WTC11 (cell line): ENCODE measurements at places on chromosomes 4 and X.

DNA sequence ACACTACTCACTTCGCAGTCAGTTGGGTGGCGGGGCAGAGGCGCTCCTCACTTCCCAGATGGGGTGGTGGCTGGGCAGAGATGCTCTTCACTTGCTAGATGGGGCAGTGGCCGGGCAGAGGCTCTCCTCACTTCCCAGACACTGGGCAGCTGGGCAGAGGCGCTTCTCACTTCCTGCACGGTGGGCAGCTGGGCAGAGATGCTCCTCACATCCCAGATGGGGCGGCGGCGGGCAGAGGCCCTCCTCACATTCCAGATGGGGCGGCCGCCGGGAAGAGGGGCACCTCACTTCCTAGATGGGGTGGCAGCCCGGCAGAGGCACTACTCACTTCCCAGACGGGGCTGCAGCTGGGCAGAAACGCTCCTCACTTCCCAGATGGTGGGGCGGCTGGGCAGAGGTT is 199.8 kb downstream of the RTL9 start:
- H3K27me3 ChIP-seq, result peaks cover 8% of the 10 kb centered on the region
- H3K36me3 ChIP-seq, result peaks cover 14% of the 10 kb centered on the region
- H3K4me3 ChIP-seq, result no peak overlapping the region
- H3K4me1 ChIP-seq, result no peaks in the 10 kb centered on the region
- no peak overlapping the region for H3K27ac ChIP-seq

GRCh38 chr4:121071640-121072223 is 603 bp downstream of the NDNF start:
- H3K4me3 ChIP-seq, result peak overlapping the region; percentile 72
- H3K27me3 ChIP-seq, result peaks cover 53% of the 10 kb centered on the region
- peaks cover 29% of the 10 kb centered on the region for H3K4me1 ChIP-seq
- no peaks in the 10 kb centered on the region for H3K36me3 ChIP-seq

- no peak overlapping the region for H3K4me3 ChIP-seq
- DNase-seq, result no peak
- H3K4me1 ChIP-seq, result 0 out of 2 replicates have a peak, but pooled peaks cover 2% of the 10 kb centered on the region
- H3K27me3 ChIP-seq, result no peaks in the 10 kb centered on the region
- no peaks in the 10 kb centered on the region for H3K36me3 ChIP-seq
- no peak overlapping the region for H3K27ac ChIP-seq
These were observed 424.9 kb downstream of the CENPC start for GRCh38 chr4:67120369-67120768.

GRCh38 chr4:104344342-104344980 is 150.2 kb downstream of the CXXC4 start:
- no peak for DNase-seq
- H3K27me3 ChIP-seq, result no peaks in the 10 kb centered on the region
- no peak overlapping the region for H3K27ac ChIP-seq
- H3K36me3 ChIP-seq, result peaks cover 2% of the 10 kb centered on the region; the same call in 1 of the 2 replicates
- peaks cover 4% of the 10 kb centered on the region for H3K4me1 ChIP-seq

DNA sequence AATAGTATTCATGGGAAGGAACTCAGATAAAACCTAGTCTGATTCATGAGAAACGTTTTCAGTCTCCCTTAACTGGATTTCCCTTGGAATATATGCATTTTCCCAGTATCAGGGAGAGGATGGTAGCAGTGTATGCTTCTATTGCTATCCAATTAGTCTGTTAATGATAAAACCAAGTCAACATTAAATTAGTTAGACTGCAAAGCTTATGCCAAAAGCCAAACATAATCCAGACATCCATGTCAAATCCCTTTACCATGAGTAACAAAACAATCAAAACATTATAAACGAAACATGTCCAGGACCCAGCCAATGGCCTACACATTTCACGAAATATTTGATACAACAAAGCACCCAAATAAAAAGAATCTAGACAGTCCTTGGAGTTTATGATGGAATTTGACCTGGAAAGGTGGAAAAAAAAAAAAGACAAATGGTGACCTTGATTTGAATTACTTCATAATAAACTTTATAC is 34.5 kb upstream of the VEGFD start:
- peaks cover 13% of the 10 kb centered on the region for H3K36me3 ChIP-seq
- H3K4me3 ChIP-seq, result no peak overlapping the region
- no peaks in the 10 kb centered on the region for H3K27me3 ChIP-seq
- no peak for DNase-seq
- no peak overlapping the region for H3K27ac ChIP-seq
- H3K4me1 ChIP-seq, result no peaks in the 10 kb centered on the region

GRCh38 chr4:150464523-150464922 is 117.4 kb upstream of the MAB21L2 start:
- no peaks in the 10 kb centered on the region for H3K4me1 ChIP-seq
- DNase-seq, result no peak
- H3K4me3 ChIP-seq, result no peak overlapping the region
- no peak overlapping the region for H3K27ac ChIP-seq

GRCh38 chrX:112800971-112801775 is 39.5 kb downstream of the AMOT start:
- DNase-seq, result no peak
- H3K4me1 ChIP-seq, result peaks cover 7% of the 10 kb centered on the region

GRCh38 chr4:155541716-155542115 is 124.9 kb upstream of the GUCY1A1 start:
- no peaks in the 10 kb centered on the region for H3K4me1 ChIP-seq
- H3K36me3 ChIP-seq, result peaks cover 11% of the 10 kb centered on the region
- H3K27me3 ChIP-seq, result no peaks in the 10 kb centered on the region
- H3K27ac ChIP-seq, result no peak overlapping the region
- no peak overlapping the region for H3K4me3 ChIP-seq

GRCh38 chr4:56271131-56271530 is 116.2 kb downstream of the AASDH start:
- H3K36me3 ChIP-seq, result no peaks in the 10 kb centered on the region
- H3K4me1 ChIP-seq, result peaks cover 3% of the 10 kb centered on the region; the same call in 1 of the 2 replicates
- no peak overlapping the region for H3K4me3 ChIP-seq

GRCh38 chr4:59044286-59044900 is 1934.2 kb upstream of the IGFBP7 start:
- peaks cover 3% of the 10 kb centered on the region; the same call in 1 of the 2 replicates for H3K4me1 ChIP-seq
- H3K27ac ChIP-seq, result no peak overlapping the region
- H3K27me3 ChIP-seq, result no peaks in the 10 kb centered on the region
- H3K36me3 ChIP-seq, result no peaks in the 10 kb centered on the region
- DNase-seq, result no peak
- no peak overlapping the region for H3K4me3 ChIP-seq

DNA sequence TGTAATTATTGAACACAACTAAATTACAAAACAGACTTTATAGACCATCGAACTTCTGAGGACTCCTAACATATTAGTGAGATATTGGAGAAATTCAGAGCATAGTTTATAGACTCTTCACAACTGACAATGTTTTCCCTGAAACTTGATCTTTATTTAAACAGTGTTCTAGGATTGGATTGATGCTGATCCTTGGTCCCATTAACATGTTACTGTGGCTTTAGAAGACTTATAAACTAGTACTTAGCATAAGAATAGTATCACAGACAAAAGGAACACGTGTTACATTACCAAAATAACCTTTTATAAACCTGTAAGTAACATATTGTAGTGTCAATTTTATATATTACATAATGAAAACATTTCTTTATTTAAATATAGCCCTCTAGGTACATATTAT is 689.6 kb downstream of the CCSER1 start:
- DNase-seq, result no peak
- peaks cover 23% of the 10 kb centered on the region for H3K4me1 ChIP-seq
- H3K4me3 ChIP-seq, result no peak overlapping the region
- no peak overlapping the region for H3K27ac ChIP-seq
- H3K27me3 ChIP-seq, result no peaks in the 10 kb centered on the region

- no peaks in the 10 kb centered on the region for H3K36me3 ChIP-seq
- H3K27me3 ChIP-seq, result no peaks in the 10 kb centered on the region
- no peak for DNase-seq
- H3K27ac ChIP-seq, result no peak overlapping the region
- no peak overlapping the region for H3K4me3 ChIP-seq
These were observed 348.4 kb downstream of the FBXO8 start for GRCh38 chr4:173934933-173935620.

- peaks cover 71% of the 10 kb centered on the region for H3K4me1 ChIP-seq
- DNase-seq, result no peak
- H3K27me3 ChIP-seq, result no peaks in the 10 kb centered on the region
- peaks cover 14% of the 10 kb centered on the region for H3K36me3 ChIP-seq
These were observed 25.7 kb downstream of the AFF1 start for GRCh38 chr4:86960557-86960961.

DNA sequence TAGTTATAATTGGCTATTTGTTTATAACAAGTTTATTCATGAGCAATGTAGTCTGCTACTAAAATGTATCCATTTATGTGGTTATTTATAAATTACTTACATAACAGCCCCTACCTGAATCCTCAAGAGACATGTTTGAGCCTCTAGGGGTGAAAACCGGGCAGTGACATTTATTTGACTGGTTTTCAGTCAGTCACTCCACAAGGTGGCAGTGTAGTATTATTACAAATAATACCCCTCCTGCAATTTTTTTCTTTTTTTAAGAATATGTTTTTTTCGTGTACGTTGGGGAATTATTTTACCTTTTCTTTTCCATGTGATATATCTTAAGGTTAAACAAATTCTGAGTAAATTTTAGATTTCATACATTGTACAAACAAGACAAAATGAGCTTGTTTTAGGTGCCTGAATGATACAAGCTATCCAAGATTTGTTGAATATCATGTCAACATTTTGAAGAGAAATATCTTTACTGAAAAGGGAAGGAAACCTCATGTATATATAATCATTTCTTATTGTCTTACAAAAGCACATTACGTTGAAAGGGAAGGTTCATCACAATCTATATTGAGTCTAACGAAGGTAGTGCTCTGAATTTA is 598.7 kb upstream of the TECRL start:
- peaks cover 7% of the 10 kb centered on the region for H3K4me1 ChIP-seq
- no peak overlapping the region for H3K27ac ChIP-seq
- peak; percentile 23 for DNase-seq
- H3K27me3 ChIP-seq, result no peaks in the 10 kb centered on the region

DNA sequence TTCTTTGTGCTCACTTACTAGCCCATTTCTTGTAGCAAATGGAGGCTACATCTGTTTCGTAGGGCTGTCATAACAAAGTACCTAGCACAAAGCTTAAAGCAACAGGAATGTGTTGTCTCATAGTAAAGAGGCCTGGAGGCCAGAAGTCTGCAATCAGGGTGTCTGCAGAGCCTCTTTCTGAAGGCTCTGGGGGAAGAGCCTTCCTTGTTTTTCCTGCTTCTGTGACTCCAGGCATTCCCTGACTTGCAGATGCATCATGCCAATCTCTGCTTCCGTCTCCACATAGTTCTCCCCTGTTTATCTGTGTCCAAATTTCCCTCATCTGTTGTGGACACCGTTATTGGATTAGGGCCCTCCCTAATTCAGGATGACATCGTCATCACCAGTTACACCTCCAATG is 67.1 kb downstream of the SHROOM2 start:
- H3K27me3 ChIP-seq, result no peaks in the 10 kb centered on the region
- DNase-seq, result no peak
- peaks cover 44% of the 10 kb centered on the region for H3K4me1 ChIP-seq
- H3K27ac ChIP-seq, result peak overlapping the region; percentile 44
- no peak overlapping the region for H3K4me3 ChIP-seq

GRCh38 chr4:11397146-11397545 is 31.5 kb downstream of the HS3ST1 start:
- peaks cover 14% of the 10 kb centered on the region for H3K4me1 ChIP-seq
- H3K27me3 ChIP-seq, result no peaks in the 10 kb centered on the region; the same call in none of the 2 replicates
- H3K4me3 ChIP-seq, result no peak overlapping the region
- peaks cover 61% of the 10 kb centered on the region for H3K36me3 ChIP-seq
- no peak overlapping the region for H3K27ac ChIP-seq
- no peak for DNase-seq

DNA sequence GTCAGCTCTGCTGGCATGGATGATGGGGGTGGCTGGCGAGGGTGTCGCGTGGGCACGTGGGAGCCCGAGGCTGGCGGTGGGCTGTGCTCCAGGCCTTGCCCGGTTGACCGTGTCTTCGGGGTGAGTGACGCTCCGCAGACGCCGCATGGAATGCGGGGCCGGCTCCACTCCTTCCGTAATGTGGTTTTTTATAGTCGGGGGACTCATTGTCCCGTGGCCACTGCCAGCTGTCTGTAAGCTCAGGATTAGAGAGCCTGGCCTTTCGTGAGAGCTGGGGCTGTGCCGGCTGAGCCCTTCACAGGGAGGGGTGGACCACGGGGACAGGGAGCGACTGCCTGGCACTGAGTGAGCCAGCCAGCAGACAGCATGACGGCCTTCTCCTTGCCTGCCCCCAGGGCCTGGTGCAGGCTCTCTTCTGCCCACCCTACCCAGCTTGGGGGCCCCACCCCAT is 20.4 kb downstream of the DOK7 start:
- H3K4me1 ChIP-seq, result peaks cover 23% of the 10 kb centered on the region
- H3K27me3 ChIP-seq, result peaks cover 81% of the 10 kb centered on the region
- H3K27ac ChIP-seq, result no peak overlapping the region
- no peak overlapping the region for H3K4me3 ChIP-seq

- H3K36me3 ChIP-seq, result no peaks in the 10 kb centered on the region
- no peaks in the 10 kb centered on the region for H3K4me1 ChIP-seq
- no peak overlapping the region for H3K4me3 ChIP-seq
- H3K27ac ChIP-seq, result no peak overlapping the region
These were observed 98.8 kb downstream of the KLHL4 start for GRCh38 chrX:87616371-87616770.

- H3K4me3 ChIP-seq, result no peak overlapping the region
- peaks cover 27% of the 10 kb centered on the region for H3K4me1 ChIP-seq
- no peaks in the 10 kb centered on the region for H3K27me3 ChIP-seq
- no peak for DNase-seq
These were observed 196.3 kb upstream of the MAB21L2 start for GRCh38 chr4:150385606-150386005.

DNA sequence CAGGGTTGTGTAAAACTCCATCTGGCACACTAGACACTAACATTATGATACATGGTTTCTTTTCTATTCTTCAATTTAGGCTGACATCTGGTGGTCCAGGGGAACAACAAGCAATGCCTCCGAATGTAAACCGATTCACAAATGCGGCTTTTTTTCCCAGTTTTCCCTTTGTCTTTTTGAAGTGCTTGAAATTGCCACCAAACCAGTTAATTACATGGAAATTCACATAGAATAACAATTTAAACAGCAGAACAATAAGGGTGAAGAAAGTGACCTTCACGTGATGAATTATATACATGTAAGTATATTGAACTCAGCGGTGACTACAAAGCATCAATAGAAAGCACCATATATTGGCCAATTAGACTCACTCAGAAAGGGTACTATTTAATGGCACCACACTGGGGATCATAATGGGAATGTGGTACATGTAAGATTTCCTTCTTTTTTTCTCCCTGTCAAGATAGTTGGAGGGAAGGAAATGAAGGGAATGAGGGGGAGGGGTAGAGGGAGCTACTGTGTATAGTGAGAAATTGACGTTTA is 103.9 kb downstream of the MMRN1 start:
- H3K27me3 ChIP-seq, result no peaks in the 10 kb centered on the region
- H3K4me1 ChIP-seq, result peaks cover 46% of the 10 kb centered on the region
- H3K36me3 ChIP-seq, result no peaks in the 10 kb centered on the region
- H3K4me3 ChIP-seq, result no peak overlapping the region
- DNase-seq, result no peak

- no peak overlapping the region for H3K4me3 ChIP-seq
- DNase-seq, result no peak
- H3K27me3 ChIP-seq, result no peaks in the 10 kb centered on the region
- no peaks in the 10 kb centered on the region for H3K4me1 ChIP-seq
These were observed 28.6 kb downstream of the FAM241A start for GRCh38 chr4:112173593-112174558.

- no peak overlapping the region for H3K27ac ChIP-seq
- peaks cover 18% of the 10 kb centered on the region for H3K4me1 ChIP-seq
- no peak overlapping the region for H3K4me3 ChIP-seq
- no peaks in the 10 kb centered on the region for H3K27me3 ChIP-seq
- no peaks in the 10 kb centered on the region for H3K36me3 ChIP-seq
These were observed 149.1 kb downstream of the FBXO8 start for GRCh38 chr4:174134361-174134760.

- H3K27ac ChIP-seq, result no peak overlapping the region
- H3K36me3 ChIP-seq, result no peaks in the 10 kb centered on the region
- DNase-seq, result no peak
- peaks cover 6% of the 10 kb centered on the region for H3K4me1 ChIP-seq
These were observed 335.7 kb downstream of the FSTL5 start for GRCh38 chr4:161828061-161828460.
